ENCODE measurements at places on chromosomes 5 and 9.

- no peak for DNase-seq
These were observed 11.6 kb upstream of the SUSD1 start for GRCh38 chr9:112186695-112187094.

DNA sequence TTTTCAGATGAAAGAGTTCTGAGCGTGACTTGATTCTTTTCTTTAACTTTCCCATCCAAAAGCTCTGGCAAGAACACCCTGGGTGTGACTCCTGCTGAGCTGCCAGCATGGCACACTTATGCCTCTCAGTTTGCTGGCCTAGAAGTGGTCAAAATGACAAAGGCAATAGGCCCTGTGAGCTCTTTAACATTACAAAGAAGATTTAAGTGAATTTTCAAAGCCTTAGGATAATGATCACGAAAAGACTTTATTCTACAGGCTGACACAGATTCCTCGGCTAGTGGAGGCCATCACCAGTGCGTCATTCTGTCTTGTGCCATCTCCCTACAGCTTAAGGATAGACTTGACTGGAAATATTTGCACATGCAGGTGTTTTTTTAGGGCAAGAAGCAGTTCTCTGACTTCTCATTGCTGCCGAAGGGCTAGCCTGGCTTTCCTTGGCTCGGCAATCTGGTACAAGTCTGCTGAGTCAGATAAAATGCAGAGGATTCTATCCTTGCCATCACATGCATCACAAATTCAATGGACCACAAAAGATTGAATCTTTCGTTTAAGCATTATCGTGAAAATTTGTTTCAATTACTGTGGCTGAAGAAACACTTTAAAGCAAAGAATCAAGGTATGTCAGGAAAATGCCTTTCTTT, 311.5 kb downstream of the COX7C start:
- no peak for DNase-seq

DNA sequence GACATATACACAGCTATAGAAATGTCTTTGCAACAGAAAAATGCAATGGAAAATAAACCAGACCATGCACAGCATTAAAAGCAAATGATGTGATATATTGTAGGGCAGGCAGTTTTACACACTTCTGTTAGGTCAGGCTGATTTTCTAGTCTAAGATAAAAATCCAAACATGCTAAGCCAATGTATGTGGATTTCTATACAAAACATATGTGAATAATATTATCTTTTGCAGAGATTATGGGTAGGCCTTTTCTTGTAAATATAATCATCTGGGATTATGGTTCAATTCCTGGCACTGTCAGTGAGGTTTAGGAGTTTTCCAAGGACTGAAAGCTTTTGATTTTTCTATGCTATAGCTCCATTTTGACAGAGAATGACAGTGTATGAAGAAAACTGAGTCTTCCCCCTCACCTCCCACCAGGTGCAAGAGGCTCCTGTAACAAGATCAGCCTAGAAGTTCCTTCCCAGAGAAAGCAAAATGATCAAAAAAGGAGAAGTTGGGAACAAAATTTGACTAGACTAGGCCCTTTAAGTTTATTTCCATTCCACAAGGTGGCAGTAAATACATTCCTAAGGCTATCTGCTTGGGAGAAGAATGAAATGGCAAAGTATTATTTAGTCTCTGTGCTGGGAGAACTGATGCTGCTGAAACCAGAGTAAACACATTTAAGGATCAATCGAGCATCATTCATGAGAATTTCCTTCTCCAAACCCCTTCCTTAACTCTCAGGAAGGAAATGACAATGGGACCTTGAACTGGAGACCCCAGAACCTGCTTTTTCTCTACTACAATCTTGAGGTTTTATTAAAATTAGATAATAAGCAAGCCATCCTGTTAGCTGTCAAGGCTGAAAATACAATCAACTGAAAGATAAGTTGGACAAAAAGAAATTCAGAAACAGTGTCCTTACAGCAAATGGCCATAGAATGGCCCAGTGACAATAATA, 133.0 kb upstream of the TUT7 start:
- DNase-seq, result no peak

GRCh38 chr5:143140492-143141203, 262.8 kb downstream of the NR3C1 start:
- no peak for DNase-seq

DNA sequence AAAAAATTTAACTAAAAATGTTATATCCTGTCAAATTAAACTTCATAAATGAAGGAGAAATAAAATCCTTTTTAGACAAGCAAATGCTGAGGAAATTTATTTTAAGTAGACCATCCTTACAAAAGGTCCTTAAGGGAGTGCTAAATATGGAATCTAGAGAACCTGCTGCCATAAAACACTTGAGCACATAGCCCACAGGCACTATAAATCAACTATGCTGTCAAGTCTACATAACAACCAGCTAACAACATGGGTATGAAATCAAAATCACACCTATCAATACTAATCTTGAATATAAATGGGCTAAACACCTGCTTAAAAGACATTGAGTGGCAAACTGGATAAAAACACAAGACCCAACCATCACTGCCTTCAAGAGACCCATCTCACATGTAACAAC, 15.1 kb upstream of the PRSS3 start:
- DNase-seq, result no peak

DNA sequence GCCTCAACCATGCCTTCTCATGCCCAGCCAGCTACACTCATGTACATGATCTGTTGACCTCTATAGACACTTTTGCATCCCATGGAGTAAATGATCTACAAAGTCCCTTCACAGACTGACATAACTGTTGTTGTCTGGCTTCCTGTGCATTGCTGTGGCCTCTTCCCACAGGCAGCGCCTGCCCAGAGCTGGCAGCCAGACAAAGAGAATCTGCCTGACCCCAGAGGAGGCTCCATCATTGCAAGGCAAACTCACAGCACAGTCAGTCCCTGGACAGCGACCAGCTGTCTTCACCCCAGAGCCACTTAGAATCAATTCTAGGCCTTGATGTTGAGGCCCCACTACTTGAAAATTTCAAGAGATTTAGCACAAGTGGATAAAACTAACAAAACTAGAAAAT, 65.5 kb downstream of the INSYN2B start:
- no peak for DNase-seq

DNA sequence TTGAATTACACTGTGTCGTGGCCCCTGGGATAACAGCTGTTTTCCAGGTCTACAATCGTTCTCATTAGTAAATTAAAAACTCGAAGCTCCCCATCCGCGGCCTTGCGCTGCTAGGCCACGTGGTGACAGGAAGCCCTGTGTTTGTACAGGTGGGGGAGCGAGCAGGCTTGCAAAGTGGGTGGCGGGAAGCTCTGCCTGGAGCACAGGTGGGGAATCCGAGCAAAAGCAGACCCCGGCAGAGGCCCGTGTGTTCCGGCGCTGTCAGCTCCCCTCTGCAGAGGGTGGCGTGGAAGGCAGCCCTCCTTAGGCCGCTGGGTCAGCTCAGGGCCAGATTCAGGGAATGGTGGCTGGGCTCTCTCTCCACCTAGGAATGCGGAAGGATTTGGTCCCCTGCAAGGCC, 59.5 kb upstream of the ERCC6L2 start:
- no peak for DNase-seq

GRCh38 chr5:10988622-10989021, 227.6 kb upstream of the DAP start:
- DNase-seq, result no peak

- DNase-seq, result no peak
These were observed 36.4 kb downstream of the ZNF366 start for GRCh38 chr5:72470826-72471225.

DNA sequence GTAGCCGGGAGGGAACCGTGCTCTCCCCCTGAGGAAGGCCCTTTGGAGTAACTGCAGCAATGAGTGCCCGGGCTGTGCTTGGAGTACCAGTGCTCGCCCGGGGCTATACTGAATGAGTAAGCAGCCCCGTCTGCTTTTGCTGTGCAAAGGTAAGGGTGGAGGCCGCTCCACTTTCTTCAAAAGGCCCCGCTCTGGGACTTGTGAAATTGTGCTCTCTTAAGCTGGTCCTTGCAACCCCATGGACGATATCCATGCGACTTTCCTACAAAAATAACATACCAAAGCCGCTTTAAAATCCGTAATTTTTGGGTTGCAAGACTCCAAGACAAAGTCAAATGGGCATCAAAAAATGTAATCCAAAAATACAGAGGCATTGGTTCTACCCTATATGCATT, 578 bp upstream of the TNFAIP8 start:
- no peak for DNase-seq

GRCh38 chr5:129996896-129997295, 92.6 kb downstream of the CHSY3 start:
- DNase-seq, result no peak

DNA sequence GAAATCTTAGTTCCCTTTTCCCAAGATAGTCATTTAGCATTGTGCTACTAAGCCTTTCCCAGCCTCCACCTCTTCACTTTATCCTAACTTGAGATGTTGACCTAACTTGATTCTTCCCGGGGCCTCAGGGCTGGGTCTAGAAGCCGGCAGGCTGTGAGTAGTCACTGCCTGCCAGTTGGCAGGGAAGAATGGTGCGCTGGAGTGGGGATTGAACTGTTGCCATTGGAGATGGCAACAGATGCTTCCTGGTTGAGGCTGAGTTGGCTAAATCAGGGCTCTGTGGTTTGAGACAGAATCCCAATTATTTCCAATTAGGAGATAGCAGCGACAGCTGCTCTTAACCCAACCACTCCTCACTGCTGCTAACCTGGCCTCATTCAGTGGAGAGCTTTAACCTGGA, 343.1 kb downstream of the BRINP1 start:
- DNase-seq, result no peak

DNA sequence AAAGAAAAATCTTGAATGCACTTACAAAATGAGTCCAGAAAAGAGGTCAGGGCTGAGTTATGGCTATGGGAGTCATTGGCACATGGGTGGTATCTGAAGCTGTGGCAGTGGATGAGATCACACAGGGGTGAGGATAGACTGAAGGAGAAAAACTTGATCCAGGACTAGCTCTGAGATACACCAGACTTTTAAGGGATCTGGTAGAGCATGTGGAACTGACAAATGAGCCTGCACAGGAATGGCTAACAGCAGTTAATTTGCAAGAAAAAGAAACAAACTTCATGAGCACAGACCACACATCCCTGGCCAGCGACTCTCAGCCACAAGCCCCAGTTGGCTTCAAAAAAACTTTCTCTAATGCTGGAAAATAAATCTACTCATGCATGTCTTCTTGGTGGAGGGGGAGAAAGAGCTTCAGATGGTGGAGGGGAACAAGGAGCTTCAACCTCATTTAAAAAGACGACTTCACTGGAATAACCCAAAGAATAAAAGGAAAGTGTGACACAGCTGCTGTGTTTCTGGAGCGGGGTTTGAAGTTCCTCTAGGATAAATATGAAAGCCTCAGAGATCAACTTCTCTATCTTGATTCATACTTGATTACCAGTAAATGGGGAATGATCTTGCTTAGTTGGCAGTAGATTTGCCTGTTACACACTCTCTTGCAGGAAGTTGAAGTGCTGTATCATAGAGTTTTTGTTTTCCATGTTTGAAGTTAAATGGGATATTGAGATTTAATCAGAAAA, 33.6 kb downstream of the TNFAIP8 start:
- no peak for DNase-seq

GRCh38 chr5:143403334-143403592, 223 bp downstream of the NR3C1 start:
- no peak for DNase-seq

GRCh38 chr5:172280929-172281328, 2.6 kb downstream of the UBTD2 start:
- no peak for DNase-seq

GRCh38 chr5:126777257-126777974, 480 bp downstream of the LMNB1 start:
- DNase-seq, result peak; percentile 41

DNA sequence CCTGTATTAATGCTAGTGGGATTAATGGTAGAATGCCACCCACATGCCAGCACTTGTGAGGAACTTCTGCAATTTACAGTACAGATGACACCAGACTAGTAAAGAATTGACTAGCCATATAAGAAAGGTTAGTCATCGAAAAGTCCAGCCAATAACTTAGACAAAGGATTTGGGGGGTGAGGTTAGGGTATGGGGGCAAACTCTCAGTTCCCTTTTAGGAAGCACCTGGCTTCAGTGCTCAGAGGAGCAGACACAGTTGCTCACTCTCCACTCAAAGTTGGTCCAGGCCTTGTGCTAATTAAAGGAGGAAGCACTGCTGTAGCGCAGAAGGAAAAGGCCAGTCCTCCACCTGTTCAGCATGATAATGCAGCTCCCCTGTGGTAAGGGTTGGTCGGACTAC, 25.2 kb downstream of the TGFBR1 start:
- no peak for DNase-seq

DNA sequence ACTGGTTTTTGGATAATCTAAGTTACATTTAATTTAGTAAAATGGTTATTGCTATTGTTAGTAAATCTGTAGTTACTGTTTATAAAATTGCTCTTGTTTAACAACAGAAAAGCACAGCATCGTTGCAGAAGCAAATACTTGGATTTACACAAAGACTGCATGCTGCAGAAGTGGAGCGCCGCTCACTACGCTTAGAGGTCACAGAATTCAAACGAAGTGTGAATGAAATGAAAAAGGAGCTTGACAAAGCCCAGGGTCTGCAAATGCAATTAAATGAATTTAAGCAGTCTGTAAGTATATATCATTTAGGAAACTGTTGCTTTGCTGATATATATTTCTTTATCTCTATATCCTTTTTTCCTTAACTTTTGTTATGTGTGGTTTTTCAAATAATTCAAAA, 226.0 kb downstream of the CCDC171 start:
- no peak for DNase-seq

- peak; percentile 22 for DNase-seq
These were observed 86.0 kb upstream of the SLC30A5 start for GRCh38 chr5:69007726-69008368.

- DNase-seq, result no peak
These were observed 24.2 kb upstream of the RNU6ATAC start for GRCh38 chr9:134188386-134189144.

DNA sequence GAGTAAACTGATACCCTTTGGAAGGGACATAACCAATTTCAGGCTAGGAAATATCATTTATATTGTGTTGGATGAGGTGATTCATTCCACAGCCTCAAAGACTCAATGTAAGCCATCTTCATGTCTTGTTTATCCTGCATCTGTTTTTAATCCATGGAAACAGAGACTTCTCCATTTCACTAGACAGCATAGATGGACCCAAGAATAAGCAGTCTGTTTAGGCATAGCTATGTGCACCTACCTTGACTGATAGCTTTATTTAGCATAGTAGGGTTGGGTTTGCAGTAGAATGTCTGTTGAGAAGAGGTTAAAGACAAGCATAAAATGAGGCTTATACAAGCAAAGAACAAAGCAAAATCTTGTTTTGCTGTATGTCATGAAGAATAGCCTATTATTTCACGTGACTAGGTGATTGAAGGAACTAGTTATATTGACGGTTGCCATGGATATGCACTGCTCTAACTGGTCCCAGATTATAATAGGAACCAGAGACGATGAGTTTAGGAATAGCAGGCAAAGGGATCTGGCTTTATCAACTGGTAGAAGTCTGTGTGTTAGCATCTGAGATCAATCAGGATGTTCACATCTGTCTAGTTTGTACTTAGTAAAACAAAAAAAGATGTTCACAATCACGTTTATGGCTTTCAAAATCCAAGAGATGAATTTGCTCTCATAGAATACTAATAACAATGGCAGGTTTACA, 154.8 kb upstream of the KLF9 start:
- no peak for DNase-seq
